ENCODE measurements at places on chromosomes 4 and X.
A peak's percentile ranks its signal among the peaks of the same experiment; 100 is the strongest.

- DNase-seq: no peak
Measured at GRCh38 chrX:111823128-111823527, 52.9 kb upstream of the TRPC5OS start.

DNA sequence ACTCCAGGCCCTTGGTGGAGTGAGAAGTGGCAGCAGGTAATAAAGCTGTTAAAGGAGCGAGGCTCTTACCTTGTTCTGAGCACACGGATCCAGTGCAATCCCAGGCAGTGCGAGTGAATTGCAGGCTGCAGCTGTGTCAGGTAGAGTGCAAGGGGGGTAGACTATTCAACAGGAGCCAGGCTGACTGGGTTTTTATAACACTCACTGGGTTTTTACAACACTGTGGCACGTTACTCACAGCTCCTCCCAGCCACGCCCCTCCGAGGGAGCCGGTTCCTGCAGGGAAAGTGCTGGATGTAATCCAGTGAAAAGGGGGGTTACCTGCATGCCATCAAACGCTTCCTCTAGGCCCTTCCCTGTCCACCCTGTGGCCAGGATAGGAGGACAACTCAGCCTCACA, 358 bp downstream of the FGFBP1 start:
- no peak for DNase-seq

DNA sequence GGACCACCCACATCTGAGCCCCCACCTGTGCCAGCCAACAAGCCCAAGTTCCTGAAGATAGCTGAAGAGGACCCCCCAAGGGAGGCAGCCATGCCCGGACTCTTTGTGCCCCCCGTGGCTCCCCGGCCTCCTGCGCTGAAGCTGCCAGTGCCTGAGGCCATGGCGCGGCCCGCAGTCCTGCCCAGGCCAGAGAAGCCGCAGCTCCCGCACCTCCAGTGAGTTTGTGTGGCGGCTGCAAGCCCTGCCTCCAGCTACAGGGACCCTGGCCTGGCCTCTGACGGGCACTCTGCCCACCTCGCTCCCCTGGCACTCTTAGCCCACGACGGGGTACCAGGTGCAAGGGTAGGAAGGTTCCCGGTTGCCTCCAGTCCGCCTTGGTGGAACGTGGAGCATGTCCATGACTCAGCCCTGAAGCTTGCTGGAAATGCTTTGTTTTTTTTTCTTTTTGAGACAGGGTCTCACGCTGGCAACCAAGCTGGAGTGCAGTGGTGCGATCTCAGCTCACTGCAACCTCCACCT, 13.7 kb upstream of the ADD1 start:
- DNase-seq: no peak

- DNase-seq: no peak
Measured at GRCh38 chrX:102659790-102660757, 8.8 kb downstream of the GPRASP1 start.

GRCh38 chrX:120428309-120428708, 40.8 kb downstream of the LAMP2 start:
- DNase-seq: no peak

DNA sequence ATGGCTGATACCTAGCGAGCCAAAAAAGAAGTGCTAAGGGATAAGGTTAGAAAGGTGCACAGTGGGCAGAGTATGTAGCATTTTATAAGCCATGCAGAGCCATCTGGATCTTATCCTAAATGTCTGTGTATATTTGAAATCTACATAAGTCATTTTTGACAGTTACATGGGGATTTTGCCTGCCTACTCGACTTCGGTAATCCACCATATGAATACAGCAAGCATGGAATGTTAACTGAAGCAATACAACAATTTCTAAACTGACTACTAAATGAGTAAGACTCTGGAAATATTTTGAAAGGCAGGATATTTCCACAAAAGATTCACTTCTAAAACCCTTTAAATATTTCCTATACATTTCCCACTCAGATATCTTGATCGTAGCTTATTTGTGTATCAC, 122.5 kb downstream of the KCNIP4 start:
- no peak for DNase-seq

GRCh38 chr4:139528377-139529005, 27.5 kb downstream of the SETD7 start:
- DNase-seq: peak; percentile 4

GRCh38 chr4:150573534-150573933, 8.4 kb upstream of the MAB21L2 start:
- DNase-seq: no peak

DNA sequence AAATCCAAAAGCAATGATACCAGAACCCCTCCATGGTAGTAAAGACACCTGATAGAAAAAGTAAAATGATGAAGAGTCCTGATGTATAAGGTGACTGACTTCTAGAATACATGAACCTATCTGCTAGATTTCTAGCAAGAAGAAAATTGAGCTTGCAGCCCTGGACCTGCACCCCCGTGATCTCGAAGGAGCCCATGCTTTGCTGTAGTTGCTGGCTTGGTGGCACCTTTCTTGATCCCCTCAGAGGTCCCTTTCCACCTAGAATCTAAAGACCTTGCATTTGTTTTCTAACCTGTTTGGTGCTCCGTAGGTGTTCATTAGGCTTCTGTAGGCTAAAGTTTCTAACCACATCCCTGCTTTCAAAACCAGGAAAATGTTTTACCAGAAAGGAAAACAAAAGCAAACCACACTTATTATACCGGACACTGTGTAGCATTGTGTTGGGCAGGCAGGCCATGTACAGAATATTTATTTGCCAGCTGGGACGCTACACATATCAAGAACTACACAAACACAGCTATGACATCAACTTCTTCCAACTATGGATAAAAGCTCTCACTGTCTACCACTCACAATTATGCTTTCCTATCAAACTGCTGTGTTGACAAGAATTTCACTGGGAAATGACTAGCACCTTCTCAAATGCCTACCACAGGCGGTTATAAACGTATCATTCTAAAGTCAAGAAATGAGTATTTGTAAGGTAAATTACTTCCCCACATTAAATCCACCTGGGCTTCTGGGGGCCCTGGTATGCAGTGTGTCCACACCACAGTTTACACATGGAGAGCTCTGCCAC, 316.2 kb downstream of the UNC5C start:
- no peak for DNase-seq

DNA sequence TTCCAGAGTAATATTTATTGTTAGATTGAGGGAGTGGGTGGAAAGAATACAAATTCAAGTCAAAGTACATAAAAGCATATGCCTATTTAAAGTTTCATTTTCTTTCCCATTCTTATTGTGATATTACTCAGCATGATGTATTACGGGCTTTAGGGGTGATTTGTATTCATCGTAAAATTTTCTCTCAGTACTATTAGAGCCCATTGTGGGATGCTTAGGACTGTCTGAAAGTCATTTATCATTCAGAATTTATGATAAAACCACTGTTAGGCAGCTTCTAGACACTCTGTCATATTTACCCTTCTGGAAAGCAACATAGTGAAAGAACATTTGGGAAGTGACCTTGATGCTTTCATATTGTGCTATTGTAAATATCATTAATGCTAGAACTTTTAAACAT, 45.9 kb downstream of the AGA start:
- no peak for DNase-seq

DNA sequence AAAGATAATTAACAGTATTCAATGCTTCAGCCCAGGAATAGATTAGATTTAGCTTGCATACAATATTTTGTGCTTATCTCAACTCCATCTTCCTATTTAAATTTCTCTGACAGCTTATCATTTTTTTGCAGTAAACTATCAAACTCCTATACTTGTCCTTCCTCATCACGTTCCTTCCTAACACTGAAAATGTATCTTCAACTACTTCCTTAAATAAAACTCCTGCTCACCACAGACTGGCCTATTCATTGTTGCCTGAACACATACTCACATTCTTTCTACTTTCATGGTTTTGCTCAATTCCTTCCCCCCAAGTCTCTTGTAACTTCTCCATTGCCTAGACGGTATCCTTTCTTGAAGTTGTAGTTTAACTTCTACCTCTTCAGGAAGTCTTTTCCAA, 28.5 kb upstream of the PTPN13 start:
- peak; percentile 27 for DNase-seq

DNA sequence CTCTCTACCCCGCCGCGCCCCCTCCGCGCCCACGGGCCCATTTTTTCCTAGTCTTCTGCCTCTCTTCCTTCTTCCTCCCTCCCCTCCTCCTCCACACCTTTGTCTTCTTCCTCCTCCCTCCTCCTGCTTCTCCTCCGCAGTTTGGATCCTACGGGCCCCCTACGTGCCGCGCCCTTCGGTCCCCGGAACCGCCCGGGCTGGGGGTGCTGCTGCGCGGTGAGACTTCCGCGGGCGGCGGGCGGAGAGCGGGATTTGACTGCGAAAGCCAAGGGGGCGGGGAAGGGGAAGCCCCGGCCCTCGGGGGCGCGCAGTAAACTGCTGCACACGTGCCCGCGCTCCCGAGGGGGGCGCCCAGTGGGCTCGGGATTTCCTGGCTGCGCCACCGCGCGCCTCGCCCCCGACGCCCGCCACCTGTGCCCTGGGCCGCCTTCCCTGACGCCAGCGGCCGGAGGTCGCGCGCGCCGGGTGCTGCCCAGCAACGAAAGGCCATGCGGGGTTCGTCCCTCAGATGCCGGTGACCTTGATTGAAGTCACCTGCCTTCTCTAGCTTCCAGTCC, 3.3 kb upstream of the NKX3-2 start:
- no peak for DNase-seq

DNA sequence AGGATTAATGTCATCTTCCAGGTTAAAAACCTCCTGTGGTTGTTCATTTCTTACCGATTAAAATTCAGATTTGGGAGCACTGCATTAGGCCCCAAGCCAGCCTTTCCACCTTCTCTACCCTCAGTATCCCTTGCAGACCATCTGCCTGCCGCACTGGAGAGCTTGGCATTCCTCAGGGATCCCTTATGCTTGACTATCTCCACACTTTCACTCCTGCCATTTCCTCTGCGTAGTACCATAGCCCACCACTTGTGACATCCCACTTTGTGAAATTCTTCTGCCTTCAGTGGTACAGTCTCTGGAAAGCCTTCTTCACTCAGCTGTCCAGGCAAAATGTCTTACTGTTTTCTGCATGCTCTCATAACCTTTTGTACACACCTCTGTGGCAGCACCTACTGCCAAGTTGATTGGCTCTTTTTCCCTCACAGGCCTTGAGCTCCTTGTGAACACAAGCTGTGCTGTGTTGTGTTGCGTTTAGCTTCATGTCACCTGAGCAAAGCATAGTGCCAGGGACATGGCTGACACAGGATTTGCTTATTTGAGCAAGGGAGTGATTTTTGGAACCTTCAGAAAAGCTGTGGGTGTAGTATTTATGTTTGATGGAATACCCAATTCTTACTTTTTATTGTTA, 156.4 kb downstream of the ARX start:
- DNase-seq: no peak

GRCh38 chr4:41712425-41712824, 36.1 kb downstream of the PHOX2B start:
- no peak for DNase-seq

- DNase-seq: no peak
Measured at GRCh38 chr4:79177388-79177787, 148.5 kb downstream of the NAA11 start.

DNA sequence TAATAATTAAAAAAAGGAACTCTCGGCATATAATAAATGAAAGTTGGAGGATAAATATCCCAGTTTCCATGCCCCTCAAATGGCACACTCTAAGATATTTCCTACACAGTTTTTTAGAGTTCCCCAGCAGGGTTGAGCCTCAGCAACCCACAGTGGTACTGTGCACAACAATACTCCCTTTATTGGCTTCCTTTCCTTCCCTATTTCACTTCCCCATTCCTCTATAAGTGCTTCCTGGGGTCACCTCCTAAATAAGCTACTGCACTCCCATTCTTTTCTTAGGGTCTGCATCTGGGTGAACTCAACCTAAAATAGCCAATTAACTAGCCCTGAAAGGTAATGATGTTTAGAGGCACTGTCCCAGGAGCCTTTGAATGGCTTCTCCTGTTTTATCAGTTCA, 76.4 kb upstream of the NHS start:
- DNase-seq: no peak

- DNase-seq: no peak
Measured at GRCh38 chrX:66000628-66001272, 39.1 kb downstream of the VSIG4 start.

GRCh38 chr4:41967392-41967791, 14.2 kb upstream of the DCAF4L1 start:
- DNase-seq: no peak

DNA sequence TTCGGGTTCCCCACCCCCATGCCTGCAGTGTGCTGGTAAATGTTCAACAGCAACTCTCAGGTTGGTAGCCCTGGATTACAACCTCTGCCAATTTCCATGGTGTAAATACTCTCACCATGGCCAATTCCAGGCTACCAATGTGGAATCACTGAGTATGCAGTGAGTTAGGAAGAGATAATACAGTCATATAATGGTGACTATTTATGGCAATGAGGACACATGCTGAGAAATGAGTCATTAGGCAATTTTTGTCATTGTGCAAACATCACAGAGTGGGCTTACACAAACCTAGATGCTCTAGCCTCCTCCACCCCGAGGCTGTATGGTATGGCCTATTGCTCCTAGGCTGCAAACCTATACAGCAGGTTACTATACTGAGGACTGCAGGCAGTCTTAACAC, 4.6 kb upstream of the CLDN24 start:
- no peak for DNase-seq

GRCh38 chrX:102768987-102769761, 48.6 kb downstream of the GPRASP3 start:
- DNase-seq: no peak

DNA sequence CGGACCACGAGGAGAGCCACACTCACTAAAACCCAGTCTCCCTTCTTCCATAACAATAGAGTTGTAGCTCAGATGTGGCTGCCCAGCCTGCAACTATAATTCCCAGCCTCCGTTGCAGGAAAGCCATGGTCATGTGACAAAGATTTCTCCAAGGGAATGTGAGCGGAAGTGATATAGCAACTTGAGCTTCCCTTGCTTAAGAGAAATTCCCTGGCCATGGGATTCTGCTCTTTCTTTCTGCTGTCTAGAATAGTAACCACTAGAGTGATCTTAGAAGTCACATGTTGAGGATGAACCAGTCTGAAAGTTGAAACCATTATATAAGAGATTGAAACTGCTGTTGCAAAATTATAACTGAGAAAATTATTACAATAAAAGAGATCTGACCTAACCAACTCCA, 86.4 kb upstream of the MED14 start:
- DNase-seq: no peak

DNA sequence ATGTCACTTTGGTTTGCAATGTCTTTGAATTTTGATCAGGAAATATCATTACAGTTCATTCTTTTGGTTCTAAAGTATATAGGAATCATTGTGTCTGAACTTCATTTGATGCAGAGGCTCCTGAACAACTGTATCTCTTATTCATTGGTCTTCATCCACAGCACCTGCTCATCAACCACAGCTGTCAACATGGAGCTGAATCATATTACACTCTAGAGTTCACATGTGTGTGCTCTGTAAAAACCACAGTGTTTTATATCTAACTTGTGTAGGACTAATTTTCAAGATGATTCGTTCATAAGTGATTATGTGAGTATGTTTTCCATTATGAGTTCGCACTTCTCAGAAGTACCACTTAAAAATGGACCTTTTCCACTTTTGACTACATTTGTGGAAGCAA, 643.3 kb upstream of the FAM241A start:
- DNase-seq: no peak

DNA sequence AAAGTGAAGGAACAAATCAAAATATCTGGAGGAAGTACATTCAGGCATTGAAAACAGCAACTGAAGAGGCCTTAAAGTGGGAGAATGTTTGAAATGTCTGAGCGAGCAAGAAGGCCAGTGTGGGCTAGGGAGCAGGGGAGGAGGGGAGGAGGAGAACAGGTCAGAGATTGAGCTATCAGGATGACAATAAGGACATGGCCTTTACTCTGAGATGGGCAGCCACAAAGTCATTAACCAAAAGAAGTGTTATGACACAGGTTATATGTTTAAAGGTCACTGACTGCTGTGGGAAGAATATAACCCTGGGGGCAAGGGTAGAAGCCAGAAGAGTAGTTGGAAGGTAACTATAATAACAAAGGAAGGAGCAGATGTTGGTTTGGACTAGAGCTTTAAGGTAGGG, 315.4 kb downstream of the INPP4B start:
- no peak for DNase-seq
